Activated T-cell treated with anti-CD3 and anti-CD28 coated beads for 4 hours (primary cell): ENCODE measurements at places on chromosomes 12 and 14.

GRCh38 chr14:63788011-63788933 is 60.4 kb upstream of the SGPP1 start:
- DNase-seq, result no peak

DNA sequence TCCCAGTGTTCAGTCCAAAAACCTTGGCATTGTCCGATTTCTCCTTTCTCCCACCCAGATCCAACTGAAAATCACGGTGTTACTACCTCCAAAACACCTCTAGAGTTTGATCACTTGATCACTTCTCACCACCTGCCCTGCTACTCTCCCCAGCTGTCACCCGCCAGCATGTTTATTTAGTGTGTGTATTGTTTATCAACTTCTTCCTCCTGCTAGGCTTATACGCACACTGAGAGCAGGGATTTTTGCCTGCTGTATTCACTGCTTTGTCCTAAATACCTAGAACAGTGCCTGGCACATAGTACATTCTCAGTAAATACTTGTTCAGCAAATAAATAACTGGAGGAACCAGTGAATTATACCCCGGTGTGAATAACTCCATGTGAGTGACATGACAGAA is 5.0 kb downstream of the BDKRB1 start:
- no peak for DNase-seq

- DNase-seq, result no peak
These were observed 29.9 kb downstream of the BTBD7 start for GRCh38 chr14:93302688-93303581.

DNA sequence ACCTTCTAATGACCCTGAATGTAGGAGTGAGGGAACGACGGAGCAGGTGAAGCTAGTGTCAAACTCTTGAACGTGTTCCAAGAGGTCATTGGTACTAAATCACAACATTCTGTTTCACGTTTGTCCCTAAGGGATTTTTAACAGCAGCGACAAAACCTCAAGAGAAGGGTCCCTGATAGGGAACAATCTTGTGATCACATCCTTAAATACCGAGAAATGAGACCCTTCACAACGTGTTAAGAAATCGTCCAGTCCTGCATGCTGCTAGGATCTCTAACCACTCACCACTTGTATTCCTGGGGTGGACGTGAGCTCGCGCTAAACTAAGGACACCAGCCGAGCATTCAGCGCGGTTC is 134.1 kb upstream of the KRAS start:
- no peak for DNase-seq

GRCh38 chr14:100965296-100965695 is 61.8 kb upstream of the RTL1 start:
- no peak for DNase-seq

- no peak for DNase-seq
These were observed 1331.9 kb downstream of the AACS start for GRCh38 chr12:126397071-126397581.

DNA sequence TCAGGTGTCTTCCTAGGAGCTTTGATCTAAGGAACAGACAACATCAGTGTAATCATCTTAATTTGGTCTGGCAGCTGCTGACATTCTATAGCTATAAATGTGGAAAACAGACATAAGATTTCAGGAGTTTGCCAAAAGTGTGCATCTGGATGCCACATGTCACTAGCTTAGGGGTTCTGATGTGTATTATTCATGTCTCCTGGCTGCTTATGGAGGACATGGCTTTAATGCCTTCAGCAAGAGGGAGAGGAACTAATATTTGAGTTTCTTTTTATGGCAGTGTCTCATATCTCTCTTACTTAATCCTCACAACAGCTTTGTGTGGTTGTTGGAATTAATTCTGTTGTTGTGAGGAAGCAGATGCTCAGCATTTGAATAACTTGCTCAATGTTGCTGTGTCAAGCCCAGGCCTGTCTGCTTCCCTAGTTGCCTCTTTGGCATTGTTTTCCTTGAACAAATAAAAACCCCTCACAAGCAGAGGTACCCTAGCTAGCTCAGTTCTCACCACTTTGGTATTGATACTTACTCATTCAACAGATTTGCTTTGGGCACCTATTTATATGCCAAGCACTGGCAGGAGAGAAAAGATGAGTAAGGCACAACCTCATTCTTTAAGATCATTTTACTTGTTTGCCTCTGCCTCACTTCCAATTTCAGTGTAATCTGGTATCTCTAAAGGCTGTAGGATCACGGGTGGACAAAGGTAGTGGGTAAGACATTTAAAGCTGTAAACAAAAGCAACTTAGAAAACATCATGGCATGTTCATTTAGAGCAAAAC is 39.8 kb upstream of the EID3 start:
- DNase-seq, result no peak

- DNase-seq, result no peak
These were observed 101.8 kb upstream of the CCND2 start for GRCh38 chr12:4171742-4172141.

DNA sequence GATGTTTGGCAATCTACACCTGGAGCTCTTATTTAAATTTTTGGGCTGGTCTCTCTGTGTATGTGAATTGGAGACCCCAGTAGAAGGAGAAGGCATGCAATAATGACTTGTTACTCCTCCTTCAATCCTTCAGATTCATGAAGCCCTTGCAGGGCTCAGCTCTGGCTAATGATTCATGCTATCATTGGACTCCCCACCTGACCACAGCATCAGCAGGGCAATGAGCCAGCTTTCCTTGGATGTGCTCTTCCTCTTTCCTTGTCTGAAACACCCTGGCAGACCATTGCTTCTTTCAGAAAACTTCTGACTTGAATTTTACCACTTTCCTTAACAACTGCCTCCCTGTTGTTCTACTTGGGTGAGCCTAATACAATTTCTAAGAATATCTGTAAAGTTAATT is 1019.2 kb downstream of the AACS start:
- no peak for DNase-seq

- no peak for DNase-seq
These were observed 29.8 kb upstream of the PYGL start for GRCh38 chr14:50974118-50974517.

- DNase-seq, result no peak
These were observed 153.8 kb downstream of the SLC35F4 start for GRCh38 chr14:57712102-57712501.

- no peak for DNase-seq
These were observed 441.8 kb downstream of the TMTC2 start for GRCh38 chr12:83128540-83128939.

DNA sequence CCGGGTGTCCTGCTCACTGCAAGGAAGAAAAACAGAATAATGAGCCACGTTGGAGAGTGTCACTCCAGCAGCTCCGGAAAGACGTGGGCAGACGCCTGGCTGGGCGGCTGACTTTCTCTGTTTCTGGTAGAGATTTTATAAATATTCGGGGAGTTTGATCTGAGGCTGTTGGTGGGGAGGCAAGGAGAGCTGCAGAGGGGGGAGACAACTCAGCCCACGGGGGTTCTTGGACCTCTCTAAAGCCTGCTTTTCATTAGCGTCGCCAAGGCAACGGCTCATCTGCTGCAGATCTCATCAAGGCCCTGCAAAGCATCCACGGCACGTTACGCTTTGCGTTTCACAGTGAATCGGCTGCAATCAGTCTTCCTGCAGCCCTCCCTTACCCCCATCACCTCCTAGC is 207.2 kb downstream of the ZFP36L1 start:
- DNase-seq, result no peak

GRCh38 chr12:49806321-49806813 is 21.8 kb downstream of the NCKAP5L start:
- no peak for DNase-seq
